ENCODE measurements at places on chromosomes 12 and 14. TPM values are rescaled to one million over a fixed set of nuclear protein-coding genes. Genes with fewer than 3 reads are reported as not detected.
A peak's percentile ranks its signal among the peaks of the same experiment; 100 is the strongest.

GRCh38 chr12:53994264-53995001 lies 5.5 kb upstream of the HOXC9 start:
- no peak for DNase-seq

DNA sequence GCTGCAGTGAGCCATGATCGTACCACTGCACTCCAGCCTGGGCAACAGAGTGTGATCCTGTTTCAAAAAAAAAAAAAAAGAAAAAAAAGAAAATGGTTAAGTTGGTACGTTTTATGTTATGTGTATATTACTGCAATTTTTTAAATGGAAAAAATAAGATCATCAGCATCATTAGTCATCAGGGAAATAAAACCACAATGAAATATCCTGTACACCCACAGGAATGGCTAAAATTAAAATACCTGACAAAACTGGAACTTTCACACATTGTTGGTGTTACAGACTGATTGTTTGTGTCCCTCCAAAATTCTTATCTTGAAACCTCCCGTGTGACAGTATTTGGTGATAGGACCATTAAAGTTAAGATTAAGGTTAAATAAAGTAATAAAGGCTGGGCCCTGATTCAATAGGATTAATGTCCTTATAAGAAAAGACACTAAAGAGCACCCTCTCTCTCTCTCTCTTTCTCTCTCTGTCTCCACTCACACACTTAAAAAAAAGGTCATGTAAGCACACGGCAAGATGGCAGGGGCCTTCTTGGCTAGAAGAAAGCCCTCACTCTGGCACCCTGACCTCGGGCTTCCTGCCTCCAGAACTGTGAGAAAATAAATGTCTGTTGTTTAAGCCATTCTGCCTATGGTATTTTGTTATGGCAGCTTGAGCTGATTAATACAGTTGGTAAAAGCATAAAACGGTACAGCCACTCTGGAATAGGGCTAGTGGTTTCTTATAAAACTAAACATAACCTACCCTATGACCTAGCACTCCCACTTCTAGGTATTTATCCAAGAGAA lies 48.3 kb upstream of the ZFP36L1 start:
- no peak for DNase-seq

SERPINA12 gene
- total RNA-seq = not detected

- no peak for DNase-seq
Measured at GRCh38 chr12:90253136-90253535, 544.5 kb upstream of the ATP2B1 start.

DNA sequence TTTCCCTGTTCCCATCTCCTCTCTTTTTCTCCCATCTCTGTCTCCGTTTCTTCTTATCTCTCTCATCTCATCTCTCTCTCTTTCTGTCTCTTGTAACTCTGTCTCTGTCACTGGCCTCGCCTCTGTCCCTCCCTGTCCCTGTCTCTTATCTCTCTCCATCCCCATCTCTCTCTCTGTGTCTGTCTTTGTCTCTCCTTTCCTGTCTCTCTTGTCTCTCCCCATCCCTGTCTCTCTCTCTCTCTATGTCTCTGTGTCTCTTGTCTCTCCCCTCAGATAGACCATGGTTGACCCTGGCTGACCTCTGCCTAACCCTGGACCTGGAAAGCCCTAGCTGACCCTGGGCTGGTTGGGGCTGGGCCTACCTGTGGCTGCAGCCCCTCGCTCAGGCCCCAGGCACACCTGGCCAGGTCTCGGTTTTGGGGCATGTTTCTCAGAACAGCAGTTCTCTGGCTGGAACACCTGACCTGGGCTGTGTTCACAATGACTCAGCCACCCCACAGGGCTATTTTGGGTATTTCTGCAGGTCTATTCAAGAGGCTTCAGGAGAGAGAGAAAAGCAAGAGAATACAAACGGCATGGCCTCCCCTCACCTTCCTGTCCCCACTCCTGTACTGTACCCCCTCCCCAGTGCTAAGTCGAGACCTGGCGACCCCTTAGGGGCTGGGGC lies 174.4 kb downstream of the TMEM121 start:
- peak; percentile 36 for DNase-seq

DNA sequence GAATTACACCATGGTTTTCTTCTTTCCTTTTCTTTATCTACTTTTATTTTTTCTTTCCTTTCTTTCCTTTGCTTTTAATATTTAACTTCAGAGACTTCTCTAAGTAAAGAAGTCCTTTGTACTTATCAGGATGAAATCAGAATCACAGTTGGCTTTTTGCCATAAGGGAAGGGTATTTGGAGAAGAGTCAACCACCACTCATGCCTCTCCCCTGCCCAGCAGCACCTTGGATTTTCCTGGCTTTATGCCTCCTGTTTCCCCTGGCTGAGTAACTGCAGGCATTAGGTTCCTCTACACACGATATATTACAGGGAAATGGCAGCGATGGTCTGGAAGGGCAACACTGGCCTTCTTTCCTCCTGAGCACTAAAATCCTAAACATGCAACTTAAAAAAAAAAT lies 266.4 kb upstream of the CAND1 start:
- peak; percentile 22 for DNase-seq

GARIN6 gene
- not detected for total RNA-seq

DNA sequence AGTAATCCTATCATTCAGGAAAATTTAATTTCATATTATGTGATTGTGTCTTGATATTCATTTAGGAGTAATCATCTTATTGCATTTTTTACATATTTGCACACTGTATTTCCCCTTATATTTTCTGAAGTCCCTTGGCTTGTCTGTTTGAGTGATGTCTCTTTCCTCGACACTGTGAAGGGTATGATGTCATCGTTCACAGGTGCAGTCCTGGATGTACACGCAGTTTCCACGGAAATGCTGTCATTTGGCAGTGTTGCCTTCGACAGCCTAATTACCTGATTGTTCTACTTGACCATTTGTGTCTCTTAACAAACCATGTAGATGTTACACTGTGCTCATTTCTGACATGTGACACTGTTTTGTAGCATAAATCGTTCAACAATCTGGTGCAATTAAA lies 1277.0 kb downstream of the TMEM121 start:
- DNase-seq = no peak

LGALS3 gene
- total RNA-seq = 178 TPM
